ENCODE measurements at places on chromosomes 13 and 19.
A peak's percentile ranks its signal among the peaks of the same experiment; 100 is the strongest.

DNA sequence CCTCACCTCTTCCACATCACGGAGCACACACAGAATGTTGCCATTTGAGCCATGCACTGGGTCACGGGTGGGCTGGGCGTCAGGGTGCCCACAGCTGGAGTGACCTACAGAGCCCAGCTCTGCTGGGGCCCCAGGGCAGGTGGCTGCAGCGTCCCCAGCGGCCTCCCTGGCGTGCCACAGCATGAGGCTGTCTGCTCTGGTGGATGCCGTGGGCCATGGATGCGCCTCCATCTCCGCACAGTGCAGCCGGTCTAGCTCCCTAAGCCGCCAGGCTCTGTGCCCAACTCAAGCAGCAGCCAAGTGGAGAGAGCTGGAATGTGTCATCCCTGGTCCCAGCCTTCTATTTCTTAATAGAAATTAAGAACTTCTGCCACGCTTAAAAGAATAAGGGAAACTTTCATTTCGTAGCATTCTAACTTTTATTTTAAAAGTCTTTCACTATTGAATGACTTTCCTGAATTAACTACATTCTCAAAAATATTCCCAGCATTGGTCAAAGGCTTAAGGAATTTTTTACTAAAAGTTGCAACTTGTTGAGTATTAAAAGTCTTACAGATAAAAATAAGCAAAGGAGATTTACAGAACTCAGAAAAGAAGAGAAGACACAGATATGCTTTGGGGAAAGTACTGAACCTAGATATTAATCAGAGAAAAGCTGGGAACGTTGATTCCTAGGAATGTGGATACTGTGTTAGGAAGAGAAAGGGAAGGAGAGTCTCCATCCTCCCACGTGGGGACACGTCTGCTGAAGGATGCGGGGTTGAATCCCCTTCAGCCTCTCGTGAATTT, 59.3 kb downstream of the ATP11A start:
- DNase-seq = peak; percentile 45

DNA sequence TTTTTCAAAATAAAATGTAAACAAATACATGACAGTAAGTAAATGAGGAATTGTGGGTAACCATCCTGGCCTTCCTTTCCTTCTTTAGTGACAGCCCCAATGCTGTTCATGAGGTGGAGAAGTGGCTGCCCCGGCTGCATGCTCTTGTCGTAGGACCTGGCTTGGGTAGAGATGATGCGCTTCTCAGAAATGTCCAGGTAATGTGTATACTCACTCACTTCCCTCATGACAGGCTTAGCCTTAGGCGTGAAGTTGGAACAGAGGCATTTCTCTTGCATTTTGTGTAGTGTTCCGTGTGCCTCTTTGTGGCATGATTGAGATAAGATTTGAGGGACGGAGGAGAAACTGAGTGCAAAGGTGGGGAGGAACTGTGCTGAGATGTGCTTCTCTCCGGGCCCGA, 12.0 kb downstream of the NAXD start:
- no peak for DNase-seq

DNA sequence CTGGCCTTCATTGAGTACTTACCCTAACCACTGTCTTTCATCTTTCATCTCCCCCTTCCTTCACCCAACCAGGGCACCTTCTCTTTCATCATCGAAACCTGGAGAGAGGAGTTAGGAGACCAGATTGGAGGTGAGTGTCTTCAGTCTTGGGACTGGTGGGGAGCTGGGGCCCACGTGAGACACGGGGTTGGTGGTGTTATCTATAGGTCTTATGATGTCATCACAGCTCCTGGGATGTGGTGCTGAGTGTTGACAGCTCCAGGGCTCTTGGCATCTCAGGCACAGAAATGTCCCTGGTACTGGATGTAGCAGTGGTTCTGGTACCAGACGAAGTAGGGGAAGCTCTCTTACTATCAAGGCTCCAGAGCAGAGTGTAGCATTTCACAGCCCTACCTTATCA, 1.8 kb downstream of the DLL3 start:
- DNase-seq = no peak

DNA sequence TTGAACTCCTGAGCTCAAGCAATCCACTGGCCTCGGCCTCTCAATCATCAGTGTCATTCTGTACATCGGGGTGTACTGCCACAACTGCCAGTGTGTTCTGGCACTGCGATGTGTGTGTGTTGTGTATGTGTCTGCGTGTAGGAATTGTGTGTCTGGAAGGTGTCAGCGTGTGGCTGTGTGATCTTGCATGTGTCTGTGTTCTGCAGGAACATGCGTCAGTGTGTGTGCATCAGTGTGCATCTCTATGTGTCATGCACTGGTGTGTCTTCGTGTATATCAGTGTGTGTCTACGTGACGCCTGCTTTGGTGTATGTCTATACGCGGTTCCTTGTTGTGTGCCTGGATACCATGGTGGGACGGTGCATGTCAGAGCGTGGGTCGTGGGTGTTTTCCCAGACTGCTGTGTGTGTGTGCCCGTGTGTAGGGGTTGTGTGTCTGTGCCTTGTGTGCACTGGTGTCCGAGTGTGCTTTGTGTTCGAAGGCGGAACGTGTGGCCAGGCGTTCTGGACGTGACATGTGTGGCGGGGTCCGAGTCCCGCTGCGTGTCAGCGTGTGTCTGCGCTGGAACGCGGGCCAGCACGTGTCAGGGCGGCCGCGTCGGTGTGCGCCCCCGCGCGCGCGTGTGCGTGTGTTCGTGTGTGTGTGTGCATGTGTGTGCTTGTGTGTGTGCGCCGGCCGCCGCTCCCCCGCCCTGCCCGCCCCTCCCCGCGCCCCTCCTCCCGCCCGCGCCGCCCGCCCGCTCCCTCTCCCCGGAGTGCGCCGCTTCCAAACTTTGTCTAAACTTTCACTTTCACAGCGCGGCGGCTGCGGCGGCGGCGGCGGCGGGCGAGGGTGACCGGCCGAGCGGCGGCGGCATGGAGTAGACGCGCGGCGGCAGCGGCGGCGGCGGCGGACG, at the start of gene NFIX:
NFIX (plus strand) TSS at position 775 of the 895 bp plus-strand sequence. CDS start 363 bp downstream, outside the sequence.
- DNase-seq = no peak

DNA sequence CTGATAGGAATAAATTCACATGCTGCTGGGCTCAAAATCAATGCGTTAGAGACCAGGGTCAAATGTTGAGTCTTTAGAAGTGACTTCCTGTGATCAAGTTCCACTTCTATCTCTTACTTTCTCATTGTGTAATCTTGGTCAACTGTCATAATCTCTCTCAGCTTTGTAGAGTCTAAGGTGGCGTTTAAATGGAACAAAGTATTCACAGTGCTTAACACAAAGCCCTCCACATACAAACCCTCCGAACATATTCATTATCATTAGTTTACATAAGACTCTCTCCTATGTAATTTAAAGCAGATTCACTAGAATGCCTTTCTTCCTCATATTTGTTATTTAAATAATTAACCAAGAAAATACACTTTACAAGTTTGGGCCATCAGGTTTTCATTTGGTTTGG, 1044.1 kb downstream of the EFNB2 start:
- DNase-seq = no peak

DNA sequence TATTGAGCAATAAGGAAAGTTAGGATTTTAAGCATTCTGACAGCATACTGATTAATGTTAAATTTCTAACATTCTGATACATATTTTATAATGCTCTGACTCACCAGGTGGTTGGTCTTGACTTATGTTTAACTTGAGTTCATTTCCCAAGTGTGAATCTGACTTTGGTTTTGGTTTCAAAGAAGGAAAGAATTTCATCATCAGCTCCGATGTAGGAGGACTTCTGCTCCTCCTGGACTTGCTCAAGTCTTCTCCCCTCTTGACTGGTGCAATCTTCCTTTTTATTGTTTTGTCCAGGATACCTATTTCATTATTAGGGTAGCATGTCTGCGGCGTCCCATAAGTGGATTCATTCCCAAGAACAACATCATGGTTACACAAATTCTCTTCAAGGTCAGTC, 141.3 kb downstream of the RNF17 start:
- no peak for DNase-seq

GRCh38 chr19:10624585-10624984, 768 bp upstream of the SLC44A2 start:
- DNase-seq = no peak

DNA sequence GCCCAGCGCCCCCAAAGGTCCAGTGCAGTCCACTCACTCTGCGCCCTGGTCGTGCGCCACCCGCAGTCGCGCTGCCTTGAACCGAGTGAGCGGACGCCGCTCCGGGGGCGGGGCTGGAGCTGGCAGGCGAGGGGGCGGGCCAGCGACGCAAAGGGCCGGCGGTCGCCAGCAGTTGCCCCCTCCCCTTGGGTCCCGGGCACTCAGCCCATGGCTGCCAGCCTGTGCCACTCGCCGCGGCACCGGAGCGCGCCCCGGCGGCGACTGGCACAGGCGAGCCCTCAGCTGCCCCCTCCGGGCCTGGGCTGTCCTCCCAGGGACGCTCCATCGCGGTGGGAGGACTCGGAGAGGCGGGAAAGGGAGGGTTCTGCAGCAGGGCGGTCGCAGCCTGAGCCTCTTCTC, at the start of gene S1PR5:
S1PR5 (minus strand) TSS at position 87 of the 399 bp plus-strand sequence. CDS start 2,436 bp downstream, outside the sequence.
- no peak for DNase-seq

- DNase-seq = no peak
Observed at GRCh38 chr13:25977671-25978070, 74.1 kb downstream of the SHISA2 start.

- peak; percentile 10 for DNase-seq
Observed at GRCh38 chr19:2719920-2720776, 1.0 kb downstream of the DIRAS1 start.

DNA sequence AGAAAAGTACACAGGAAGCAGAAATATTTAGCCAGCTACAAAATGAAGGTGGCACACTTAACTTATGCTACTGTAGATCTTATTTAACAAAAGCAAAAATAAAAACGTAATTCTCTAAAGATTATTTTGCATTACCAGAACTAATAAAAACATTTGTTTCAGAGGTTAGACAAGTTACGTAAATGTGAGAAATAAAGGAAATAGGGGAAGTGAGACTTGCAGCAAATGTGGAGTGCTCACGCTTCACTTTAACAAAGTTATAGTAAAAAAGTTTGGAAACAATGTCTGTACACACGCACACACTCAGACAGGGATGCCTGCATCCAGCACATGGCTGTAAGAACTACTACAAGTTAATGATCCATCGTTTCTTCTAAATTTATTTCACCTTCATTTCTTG, 83.7 kb downstream of the NALCN start:
- DNase-seq = no peak

DNA sequence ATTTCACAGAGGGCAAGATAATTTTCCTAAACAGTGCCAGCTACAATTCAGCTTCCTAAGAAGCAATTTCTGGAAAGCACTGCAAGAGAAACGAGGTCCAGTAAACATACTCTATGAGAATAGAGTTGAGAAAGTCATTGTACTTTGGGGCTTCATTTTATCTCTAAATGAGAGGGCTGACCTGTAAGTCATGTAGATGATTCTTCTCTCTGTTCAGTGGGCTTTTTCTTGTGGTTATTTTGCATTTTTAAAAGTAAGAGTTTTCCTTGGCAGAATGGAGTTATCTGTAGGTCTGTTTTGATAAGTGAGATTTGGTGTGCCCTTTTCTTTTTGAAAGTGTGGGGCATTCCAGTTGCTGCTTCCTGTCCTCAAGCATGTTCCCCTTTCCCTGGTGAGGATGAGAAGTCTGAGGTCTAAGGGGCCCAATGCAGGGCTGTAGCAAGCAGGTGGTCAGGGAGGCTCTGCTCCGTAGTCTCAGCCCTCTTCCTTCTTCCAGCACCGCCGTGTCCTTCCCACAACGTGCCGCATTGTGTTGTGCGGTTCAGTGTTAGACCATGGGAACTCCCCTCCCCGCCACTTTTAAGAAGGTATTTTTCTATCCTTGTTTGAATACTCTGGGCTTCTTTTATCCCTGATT, 86.3 kb downstream of the ARHGEF7 start:
- no peak for DNase-seq

DNA sequence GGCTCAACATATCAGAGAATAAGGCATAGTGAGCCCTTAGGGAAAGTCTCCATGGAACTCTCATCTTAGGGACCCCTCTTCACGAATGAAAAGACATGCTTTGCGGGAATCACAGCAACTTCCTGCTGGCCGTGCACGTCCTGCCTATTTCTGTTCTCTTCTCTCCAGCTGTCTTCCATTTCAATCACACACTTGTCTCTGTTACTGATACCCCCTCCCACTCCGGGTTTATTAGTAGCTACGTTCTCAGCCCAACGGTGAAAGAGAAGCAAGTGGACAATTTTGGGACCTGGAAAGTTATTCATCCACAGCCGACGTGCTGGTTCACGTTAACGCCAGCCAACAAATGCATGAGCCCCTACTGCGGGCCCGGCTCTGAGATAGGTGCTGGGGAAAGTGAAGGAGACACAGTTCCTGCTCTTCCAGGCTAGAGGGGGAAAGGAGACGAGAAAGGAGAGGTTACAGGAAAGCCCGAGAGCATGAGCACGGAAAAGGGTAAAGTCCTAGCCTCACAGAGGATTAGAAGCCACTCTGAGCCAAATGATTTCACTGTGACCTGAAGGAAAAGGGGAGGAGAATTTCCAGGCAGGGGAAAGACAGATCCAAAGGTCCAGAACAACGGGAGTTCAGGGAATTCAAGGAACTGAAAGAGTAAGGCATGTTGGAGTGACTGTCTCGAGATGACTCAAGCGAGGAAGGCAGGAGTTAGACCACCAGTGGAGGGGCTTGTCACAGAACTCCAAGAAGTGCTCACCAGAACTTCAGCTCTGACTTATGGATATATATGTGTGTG, 81.8 kb upstream of the CLDN10 start:
- DNase-seq = no peak

DNA sequence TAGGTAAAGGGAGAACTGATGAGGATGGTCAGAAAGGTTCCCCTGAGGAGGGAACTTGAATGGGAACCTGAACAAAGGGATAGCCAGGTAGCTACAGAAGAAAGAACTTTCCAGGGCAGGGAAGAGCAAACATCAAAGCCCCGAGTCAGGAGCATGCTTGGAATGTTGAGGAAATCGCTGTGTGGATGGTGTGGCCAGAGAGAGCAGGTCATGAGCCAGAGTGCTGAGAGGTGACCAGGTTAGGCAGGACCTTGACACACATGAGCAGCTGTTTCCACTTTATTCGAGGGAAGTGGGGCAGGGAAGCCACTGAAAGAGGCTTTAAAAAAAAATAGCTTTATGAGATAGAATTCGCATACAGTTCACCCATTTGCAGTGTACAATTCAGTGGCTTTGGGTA, 4.4 kb downstream of the RAB8A start:
- DNase-seq = no peak

DNA sequence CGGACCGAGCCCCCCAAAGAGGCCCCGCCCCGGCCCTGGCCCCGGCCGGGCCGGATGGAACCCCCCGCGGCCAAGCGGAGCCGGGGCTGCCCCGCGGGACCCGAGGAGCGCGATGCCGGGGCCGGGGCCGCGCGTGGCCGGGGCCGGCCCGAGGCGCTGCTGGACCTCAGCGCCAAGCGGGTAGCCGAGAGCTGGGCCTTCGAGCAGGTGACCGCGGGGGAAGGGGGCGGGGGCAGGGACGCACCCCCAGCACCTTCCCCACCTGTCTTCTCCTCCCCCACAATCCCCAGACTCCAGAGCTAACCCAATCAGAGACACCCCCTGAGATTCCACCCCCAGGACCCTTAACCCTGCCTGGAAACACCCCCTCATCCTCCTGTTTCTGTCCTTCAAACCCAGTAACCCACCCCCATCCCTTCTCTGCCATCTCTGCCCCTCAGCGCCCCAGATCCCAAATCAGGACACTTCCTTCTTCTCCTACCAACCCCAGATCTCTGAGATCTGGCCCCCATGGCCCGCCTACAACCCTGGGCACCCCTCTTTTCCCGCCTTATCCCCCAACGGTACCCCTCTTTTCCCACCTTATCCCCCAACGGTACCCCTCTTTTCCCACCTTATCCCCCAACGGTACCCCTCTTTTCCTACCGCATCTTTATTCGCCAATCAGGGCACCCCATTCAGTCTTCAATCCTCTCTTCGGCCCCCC, 505 bp downstream of the ZSWIM4 start:
- no peak for DNase-seq
